Osteocyte (in vitro differentiated cells): ENCODE measurements at places on chromosomes 6 and 20. TPM values are rescaled to one million over a fixed set of nuclear protein-coding genes. Genes with fewer than 3 reads are reported as not detected.

GRCh38 chr6:169530752-169531123 lies 171.1 kb downstream of the WDR27 start:
- no peak for DNase-seq

- no peak for DNase-seq
Observed at GRCh38 chr6:8900056-8900455, 464.7 kb upstream of the SLC35B3 start.

GRCh38 chr6:10690651-10691445 lies 3.6 kb downstream of the C6orf52 start:
- DNase-seq, result no peak

DNA sequence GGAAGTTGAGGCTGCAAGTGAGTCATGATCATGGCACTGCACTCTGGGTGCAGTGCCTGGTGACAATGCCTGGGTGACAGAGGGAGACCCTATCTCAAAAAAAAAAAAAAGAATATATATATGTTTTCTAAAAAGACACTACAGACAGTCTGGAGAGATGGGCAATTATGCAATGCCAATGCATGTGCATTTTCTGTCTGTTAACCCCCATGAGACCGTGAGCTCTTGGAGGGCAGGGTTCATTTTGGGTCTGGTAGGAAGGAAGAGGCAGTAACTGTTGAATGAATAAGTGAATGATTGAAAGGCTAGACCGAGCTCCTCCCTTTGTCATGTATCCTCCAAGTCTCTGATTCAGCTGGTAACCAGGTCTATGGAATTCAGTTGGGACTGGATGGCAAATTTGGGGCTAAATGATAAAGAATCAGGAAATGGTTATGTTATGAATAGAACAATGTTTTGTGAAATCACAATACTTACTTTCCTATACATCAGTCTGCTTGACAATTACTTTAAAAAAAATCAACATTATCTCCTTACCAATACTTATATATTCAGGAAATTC lies 5.6 kb upstream of the BLCAP start:
- no peak for DNase-seq

DNA sequence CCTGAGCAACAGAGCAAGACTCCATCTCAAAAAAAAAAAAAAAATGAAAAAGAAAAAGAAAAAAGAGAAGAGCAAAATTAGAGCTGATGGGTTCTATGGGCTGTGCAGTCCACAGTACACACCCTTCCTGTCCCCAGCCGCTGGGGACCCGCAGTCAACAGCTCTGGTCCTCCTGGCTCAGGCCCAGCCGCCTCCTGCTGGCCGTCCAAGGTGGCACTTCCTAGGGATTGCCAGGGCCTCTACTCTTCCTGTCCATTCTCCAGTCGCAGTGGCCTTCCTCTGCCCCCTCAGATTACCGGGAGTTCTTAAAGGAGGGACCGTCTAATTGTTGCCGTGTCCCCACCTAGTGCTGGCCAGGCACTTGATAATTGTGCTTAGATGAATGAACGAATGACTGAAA lies 41.7 kb downstream of the TMEM242 start:
- peak; percentile 32 for DNase-seq

The COMMD7 gene
- 48.1 and 58.1 TPM in 2 replicates for total RNA-seq
